Fibroblast of the aortic adventitia (primary cell): ENCODE measurements at places on chromosomes 7 and 10.

DNA sequence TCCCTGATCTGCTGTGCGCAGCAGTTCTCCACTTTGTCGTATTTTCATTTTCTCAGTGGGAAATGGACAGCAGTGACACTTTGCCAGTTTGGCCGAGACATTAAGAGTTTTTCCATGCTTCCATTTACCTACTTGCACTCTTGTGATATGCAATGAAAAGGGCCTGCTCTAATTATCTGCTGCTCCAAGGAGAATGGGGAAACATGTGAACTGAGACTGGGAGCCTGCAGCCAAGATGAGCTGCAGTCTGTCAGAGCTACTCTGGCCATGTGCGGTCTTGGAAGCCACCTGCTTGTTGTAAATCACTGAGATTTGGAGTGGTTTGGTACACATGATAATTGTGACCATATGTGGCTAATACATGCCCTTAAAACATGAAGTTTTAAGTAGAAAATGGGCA, 586.6 kb upstream of the POT1 start:
- no peak for DNase-seq

DNA sequence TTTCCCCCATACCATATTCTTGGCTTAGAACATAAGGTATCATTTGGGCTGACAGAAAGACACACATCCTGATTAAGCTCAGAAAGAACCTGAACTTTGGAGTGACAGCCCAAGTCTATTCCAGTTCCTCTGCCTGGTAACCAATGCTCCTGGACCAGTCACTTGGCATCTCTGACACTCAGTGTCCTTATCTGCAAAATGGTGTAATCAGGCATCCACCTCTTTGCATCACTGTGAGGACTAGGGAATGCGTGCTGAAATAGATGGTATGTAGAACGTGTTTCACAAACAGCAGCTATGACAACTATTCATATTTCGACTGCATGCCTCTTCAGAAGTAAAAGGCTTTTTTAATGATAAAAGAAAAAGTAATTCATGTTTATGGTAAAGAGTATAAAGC, 26.2 kb upstream of the PIK3AP1 start:
- peak; percentile 11 for DNase-seq

DNA sequence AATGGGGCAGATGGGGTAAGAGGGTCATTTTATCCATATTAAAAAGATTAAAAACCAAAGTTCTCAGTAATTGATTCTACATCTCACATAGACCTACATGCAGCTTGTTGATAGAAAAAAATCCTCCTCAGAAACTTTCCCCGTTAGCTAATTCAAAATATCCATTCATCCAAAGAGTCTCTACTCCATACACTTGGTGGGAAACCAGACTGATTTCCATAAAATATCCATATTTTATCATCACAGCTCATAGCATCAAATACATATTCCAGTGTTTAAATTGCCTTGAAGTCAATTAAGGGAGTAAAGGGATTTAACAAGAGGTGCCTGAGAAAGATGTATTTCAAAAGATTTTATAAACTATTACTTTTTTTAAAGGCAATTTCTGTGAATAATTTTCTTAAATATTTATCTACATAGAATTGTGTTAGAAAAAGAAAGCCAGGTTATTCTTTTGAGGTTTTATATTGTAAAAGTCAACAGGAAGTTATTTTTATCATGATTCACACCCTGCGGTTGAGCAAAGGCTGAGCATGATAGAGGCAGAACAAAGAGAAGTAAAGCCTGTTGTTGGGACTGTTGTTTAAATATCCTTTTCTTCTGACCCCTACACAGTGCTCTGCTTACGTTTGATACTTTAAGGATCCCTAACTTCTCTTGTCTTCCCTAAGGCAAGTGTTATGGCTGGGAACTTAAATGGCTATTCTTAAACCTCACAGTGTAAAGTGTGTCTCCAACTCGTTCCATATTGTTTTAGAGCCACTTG, 266.7 kb downstream of the PRKG1 start:
- peak; percentile 18 for DNase-seq

- DNase-seq, result no peak
These were observed 3.0 kb upstream of the HMX2 start for GRCh38 chr10:123144697-123145541.

GRCh38 chr10:64037071-64037661, 516.0 kb downstream of the REEP3 start:
- no peak for DNase-seq

- DNase-seq, result no peak
These were observed 527.2 kb downstream of the ACTR3B start for GRCh38 chr7:153286763-153287162.

- no peak for DNase-seq
These were observed 16.1 kb upstream of the PTTG1IP2 start for GRCh38 chr7:90453259-90453891.

DNA sequence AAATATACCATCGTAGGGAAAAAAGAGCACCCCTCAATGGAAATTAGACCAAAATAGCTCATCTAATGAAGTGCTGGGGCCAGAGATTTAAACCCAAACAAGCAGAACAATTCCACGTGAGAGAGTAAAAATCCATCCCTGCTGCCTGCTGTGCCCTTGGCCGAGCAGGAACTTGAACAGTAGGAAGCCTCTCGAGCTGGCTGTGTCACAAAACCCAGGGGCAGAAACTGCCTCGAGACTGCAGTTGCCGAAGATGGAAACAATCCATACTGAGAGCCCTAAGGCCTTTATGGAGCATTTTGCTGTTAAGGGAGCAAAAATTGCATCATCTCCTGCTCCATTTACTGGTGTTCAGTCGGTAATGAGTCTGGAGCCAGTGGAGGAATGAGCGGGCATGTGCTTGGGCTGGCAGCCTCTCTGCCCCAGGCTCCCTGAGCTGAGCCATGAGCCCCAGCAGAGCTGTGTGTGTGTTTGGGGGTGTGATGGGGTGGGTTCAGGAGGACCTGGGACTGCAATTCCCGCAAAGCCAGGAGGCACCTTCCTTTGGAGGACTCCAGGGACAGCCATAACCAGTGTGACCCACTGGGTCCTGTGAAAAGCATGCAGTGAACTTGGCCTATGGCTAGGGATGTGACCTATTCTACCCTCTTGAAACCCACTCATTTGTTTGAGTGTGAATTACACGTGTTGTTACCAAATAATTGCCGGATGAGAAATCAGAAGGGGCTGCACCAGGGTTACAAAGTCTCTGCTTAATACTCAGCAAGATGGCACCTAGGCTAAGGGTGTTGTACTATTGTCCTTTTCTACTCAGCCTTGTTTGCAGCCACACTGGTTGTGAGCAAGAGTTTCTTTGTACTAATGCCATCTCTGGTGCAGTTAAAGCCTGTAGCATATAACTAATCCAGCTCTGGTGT, 58.3 kb downstream of the CDHR3 start:
- no peak for DNase-seq

- DNase-seq, result peak; percentile 12
These were observed 195.8 kb upstream of the SEMA3C start for GRCh38 chr7:81114633-81115032.

DNA sequence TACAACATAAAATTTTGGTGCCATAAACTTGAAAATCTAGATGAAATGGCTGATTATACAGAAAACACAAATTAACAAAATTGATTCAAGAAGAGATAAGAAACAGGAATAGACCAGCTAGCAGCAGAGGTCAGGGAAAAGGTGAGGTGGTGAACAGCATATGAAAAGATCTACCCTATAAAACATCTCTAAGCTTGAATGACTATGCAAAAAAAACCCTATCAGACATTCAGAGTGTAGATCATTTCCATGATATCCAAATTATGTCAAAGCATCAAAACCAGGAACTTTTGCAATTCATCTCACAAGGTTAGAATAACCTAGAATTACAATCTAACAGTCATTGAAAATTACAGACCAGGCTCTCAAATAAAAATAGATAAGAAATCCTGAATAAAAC, 14.6 kb upstream of the BPGM start:
- no peak for DNase-seq

- no peak for DNase-seq
These were observed 131.6 kb downstream of the DIP2C start for GRCh38 chr10:557792-558328.

GRCh38 chr7:123131961-123132360, 67.8 kb downstream of the SLC13A1 start:
- DNase-seq, result no peak

DNA sequence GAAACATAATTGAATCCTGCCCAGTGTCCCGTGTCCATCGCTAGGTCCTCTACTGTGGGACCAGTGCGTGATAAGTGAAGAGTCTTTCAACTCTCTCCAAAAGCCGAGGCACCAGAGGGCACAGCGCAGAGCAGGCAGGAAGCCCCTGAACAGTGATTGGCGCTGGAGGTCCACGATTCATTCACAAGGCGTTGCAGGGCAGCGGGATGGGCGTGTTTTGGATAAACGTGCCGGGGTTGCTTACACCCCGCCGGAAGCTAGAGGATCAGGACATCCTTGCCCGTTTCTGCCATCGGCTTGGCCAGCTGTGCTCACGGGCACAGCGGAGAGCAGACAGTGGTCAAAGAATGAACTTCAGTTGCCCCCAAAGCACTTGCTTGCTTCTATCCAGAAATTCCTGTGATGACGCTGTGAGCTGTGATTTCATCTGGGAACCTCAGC, 86.0 kb upstream of the PFKP start:
- DNase-seq, result no peak

- no peak for DNase-seq
These were observed 176.0 kb downstream of the EXOC4 start for GRCh38 chr7:133428876-133429275.

DNA sequence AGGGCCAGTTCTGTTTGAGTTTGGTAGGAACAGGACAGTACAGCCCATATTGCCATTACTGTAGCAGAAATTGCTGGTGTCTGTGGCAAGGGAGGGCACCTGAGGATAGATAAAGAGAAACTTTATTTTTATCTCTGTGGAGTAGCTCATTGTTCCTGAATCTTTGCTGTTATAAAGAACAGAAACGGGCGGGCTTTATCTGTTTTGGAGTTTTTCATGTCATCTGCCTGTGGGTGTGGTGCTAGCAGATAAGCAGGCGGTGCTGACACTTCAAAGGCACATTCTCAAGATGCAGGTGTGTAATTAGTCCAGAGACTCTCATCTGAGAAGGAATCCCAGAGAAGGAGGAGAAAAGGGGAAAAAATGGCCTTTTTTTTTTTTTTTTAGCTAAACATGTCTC, 11.5 kb downstream of the ZNF273 start:
- no peak for DNase-seq

- no peak for DNase-seq
These were observed 3.4 kb downstream of the BNIP3 start for GRCh38 chr10:131978366-131978765.

- peak; percentile 99 for DNase-seq
These were observed at the start of gene PPRC1 for GRCh38 chr10:102132563-102133372. Gene PPRC1 (plus strand): TSS chr10:102133040. CDS start chr10:102133069, 29 bp downstream.

DNA sequence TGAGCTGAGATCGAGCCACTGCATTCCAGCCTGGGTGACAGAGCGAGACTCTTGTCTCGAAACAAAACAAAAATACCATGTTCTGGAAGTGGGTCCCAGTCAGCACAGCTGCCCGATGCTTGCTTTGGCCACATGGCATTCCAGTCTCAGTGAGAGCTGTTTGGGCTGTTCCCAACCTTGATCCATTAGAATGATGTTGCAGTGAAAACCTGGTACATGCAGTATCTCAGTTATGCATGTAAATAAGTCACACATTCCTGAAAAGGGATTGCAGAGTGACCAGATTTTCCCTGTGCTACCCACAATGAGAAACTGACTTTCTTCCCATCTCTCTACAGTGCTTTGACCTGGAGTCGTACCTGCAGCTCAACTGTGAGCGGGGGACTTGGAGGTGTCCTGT, 15.4 kb downstream of the ZMIZ2 start:
- no peak for DNase-seq

GRCh38 chr7:30920584-30921539, 9.2 kb downstream of the AQP1 start:
- peak; percentile 63 for DNase-seq

- DNase-seq, result no peak
These were observed 223.3 kb upstream of the NFE2L3 start for GRCh38 chr7:25928549-25929330.

- no peak for DNase-seq
These were observed 77.3 kb downstream of the HDAC9 start for GRCh38 chr7:18572885-18573284.

- DNase-seq, result peak; percentile 91
These were observed 6.4 kb upstream of the PRTFDC1 start for GRCh38 chr10:24958721-24959381.
